GF-D8 (cell line): ENCODE measurements at places on chromosomes 6 and 20.

- DNase-seq = no peak
Measured at GRCh38 chr20:43711098-43711654, 15.6 kb downstream of the GTSF1L start.

DNA sequence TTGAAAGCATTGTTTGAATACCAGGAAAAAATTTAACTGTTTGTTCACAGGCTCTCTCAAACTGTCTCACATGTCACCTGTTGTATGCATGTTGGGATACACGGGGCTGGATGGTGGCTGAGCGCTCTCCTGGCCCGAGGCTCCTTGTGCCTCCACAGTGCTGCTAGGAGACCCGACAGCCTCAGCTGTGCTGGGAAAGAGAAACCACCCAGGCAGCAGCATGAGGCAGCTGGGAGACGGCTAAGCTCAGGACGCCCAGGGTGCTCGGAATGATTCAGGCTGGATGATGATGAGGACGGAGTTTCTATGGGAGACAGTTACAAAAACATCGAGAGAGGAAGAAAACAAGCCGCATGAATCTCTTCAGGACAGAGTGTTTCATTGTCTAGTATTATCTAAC is 278.0 kb upstream of the CDH4 start:
- no peak for DNase-seq

- no peak for DNase-seq
Measured at GRCh38 chr6:149233056-149233715, 84.3 kb upstream of the TAB2 start.

- no peak for DNase-seq
Measured at GRCh38 chr6:135161411-135162395, 19.4 kb upstream of the MYB start.

DNA sequence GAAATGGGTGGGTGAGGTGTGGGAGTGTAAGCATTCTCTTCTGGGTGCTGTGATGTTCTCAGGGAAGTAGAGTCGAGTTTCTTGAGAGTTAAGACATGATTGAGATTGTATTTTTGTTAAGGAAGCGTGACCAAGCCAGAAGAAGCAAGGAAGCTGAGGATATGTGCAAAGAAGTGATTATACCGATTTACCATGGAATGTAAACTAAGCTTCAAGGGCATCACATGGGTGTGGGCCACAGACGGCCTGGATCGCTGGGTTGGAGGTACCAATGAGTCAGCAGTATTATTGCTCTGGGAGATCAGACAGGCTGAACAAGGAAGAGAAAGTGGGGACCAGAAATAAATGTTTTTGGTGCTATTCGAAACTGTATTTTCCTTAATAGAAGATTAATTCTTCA is 184.1 kb upstream of the GMDS start:
- DNase-seq = no peak

GRCh38 chr6:71310261-71310660 is 21.6 kb downstream of the OGFRL1 start:
- DNase-seq = no peak

- no peak for DNase-seq
Measured at GRCh38 chr6:36721369-36722140, 23.9 kb downstream of the RAB44 start.

GRCh38 chr20:34736106-34736735 is 32.1 kb downstream of the TP53INP2 start:
- DNase-seq = no peak

- no peak for DNase-seq
Measured at GRCh38 chr6:132065556-132065955, 114.4 kb upstream of the CCN2 start.

- DNase-seq = no peak
Measured at GRCh38 chr6:123940551-123940950, 136.9 kb downstream of the NKAIN2 start.

DNA sequence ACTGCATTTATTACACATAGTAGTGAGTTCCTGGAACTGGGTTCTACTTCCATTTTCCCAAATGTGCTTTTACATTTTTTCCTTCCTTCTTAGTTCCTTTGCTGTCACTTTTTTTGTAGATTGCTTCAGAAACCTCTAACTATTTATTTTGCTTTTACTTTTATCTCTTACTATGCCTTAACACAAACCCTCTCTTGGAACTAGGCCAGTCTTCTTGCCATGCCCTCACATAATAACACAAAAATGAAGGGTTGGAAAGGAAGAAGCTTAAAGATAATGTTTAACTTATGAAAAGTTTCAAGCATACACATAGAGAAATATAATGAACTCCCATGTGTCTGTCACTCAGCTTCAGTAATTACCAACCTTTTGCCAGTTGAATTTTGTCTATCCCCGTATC is 27.1 kb downstream of the TOP1 start:
- DNase-seq = no peak

GRCh38 chr20:1326031-1326930 is 2.7 kb downstream of the SDCBP2 start:
- no peak for DNase-seq

GRCh38 chr6:136786658-136787057 is 5.6 kb downstream of the MAP3K5 start:
- DNase-seq = no peak

GRCh38 chr6:168885196-168885595 is 368.4 kb downstream of the THBS2 start:
- DNase-seq = no peak

DNA sequence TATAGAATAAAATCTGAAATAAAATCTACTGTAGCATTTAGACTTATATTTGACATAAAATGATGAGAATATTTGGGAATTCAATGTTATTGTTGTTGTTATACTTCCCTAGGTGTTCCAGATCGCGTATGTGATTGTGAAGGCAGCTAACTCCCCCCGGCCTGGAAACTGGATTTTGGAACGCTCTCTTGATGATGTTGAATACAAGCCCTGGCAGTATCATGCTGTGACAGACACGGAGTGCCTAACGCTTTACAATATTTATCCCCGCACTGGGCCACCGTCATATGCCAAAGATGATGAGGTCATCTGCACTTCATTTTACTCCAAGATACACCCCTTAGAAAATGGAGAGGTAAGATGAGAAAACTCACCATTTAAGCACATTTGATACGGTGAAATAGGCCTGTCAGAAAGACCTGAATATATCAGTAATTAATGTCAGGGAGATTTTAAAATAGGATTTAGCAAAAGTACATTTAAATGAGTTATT is 215.2 kb downstream of the LAMA2 start:
- no peak for DNase-seq

DNA sequence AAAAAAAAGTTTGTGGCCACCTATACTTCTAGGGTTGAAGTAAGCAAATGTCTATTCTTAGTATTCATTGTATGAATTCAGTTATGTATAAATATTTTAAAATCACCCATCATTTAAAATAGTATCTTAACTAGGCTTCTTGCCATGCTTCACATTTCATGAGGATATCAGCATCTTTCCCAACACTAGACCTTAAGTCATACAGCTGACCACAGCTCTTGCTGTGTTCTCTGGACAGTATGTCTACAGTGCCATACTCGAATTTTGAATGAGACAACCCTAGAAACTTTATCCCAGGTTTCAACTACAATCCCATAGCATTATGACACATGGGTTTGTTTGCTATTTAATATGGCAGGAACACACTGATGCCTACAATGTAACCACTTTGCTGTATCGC is 5.2 kb downstream of the TXNDC5 start:
- no peak for DNase-seq

DNA sequence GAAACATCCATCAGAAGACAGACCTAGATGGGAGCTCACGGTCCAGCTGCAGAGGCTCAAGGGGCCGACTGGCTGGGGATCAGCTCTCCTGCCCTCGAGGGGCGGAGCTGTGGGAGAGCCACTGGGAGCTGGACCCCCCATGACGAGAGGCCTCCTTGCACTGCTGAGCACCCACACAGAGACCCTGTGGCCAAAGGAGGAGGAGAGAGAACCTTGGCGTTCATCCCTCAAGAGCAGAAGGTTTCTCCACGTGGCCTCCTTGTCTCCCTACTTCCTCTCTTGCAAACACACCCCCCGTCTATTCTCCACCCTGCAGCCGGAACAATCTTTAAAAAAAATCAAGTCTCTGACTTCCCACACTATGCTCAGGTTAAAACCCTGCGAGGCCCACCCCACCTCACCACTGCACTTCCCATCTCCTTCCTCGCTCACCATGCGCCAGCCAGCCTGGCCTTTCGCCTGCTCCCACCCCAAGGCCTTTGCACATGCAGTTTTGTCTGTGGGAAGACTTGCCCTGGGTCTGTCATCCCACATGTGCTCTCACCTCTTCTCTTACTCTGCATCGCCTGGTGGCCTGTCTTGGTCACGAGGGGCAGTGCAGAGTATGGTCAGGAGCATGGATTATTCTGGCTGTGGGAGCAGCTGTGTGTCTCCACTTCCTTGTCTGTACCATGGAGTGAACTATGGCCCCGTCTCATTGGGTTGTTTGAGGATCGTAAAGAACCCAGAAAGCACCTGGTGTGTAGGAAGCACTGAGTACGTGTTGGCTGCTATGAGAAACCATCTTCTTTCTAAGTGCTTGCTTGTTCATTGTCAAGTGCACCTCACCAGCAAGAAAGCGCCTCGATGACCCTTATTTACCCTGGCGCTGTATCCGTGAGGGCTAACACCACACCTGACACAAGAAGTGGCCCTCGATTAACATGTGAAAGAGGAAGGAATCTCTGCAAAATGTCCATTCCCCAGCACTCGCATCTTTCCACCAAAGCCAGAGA is 32.9 kb downstream of the PMEPA1 start:
- no peak for DNase-seq

DNA sequence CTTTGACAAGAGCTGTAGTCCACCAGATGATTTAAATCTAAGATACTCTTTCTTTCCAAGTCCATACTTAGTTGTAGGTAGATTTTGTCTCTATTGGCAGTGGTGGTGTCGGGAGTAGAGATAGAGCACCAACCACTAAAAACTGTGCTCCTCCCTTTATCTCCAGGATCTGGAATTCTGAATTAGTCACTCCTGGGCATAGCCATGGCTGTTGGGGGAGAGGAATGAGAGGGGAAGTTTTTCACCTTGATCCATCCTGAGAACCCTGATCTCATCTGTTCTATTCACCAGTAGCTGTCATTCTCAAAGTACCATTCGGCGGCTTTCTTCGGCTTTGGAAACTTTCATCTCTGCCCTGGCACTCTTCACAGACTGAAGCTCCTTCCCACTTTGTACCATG is 35.6 kb upstream of the NKX2-4 start:
- no peak for DNase-seq

DNA sequence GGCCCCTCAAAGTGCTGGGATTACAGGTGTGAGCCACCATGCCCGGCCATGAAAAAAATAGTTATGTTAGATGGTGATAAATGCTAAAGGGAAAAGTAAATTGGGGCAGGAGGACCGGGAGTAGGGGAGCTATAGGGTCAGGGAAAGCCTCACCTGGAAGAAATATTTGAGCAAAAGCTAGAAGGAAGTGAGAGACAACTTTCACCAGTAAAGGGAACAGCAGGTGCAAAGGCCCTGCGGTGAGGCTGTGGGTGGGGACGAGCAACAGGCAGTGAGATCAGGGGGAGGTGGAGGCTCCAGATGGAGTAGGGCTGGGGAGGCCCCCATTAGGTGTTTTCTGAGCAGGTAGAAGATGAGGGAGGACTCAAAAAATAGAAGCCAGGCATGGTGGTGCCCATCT is 16.0 kb downstream of the BCAS4 start:
- DNase-seq = no peak

DNA sequence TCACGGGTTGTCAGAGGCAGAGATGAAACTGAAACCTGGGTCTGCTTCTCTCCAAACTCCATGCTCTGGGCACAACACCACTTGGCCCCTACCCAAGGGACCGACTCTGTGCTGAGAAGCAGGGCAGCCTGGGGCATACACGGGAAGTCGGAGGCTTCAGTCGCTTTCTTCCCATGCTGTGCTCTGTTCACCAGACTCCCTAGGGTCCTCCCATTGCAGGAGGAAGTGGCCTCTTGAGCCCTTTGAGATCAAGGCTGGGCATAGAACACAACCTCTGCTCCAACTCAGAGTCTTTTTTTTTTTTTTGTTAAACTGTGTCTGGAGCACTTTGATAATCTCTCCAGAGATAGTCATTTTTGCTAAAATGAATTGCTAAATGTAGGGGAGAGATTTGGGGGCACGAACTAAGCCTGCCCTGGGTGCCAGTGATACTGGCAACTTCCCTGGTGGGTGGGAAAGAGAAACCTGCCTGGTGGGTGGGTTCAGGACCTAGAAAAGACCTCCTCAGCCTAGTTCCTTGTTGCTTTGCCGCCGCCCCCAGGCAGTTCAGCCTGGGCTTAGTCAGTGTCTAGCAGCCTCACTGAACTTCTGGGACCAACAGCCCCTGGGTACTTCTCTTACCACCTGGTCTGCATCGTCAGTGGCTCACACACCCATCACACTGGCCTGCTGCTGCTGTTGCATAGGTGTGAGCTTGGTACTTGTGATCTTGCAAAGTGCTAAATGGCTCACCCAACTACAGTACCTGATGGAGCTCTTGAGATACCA is 62.0 kb downstream of the PPP1R14C start:
- no peak for DNase-seq

GRCh38 chr6:81933089-81933488 is 180.6 kb upstream of the TENT5A start:
- no peak for DNase-seq

DNA sequence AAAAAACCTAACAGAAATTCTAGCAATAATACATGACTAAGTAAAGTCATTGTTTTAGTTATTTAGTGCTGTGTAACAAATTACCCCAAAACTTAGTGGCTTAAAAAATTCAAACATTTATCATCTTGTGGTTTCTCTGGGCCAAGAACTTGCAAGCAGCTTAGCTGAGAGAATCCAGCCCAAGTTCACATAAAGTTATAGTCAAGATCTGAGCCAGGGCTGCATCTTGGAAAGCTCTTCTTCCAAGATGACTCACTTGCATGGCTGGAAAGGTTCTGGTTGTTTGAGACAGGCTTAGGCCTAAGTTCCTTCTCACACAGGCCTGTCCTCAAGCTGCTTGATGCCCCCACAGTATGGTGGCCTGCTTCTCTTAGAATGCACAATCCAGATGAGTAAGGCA is 217.8 kb upstream of the TSHZ2 start:
- DNase-seq = no peak

- no peak for DNase-seq
Measured at GRCh38 chr6:124356811-124357210, 553.1 kb downstream of the NKAIN2 start.

GRCh38 chr6:111938710-111939109 is 65.5 kb upstream of the FYN start:
- no peak for DNase-seq

- DNase-seq = no peak
Measured at GRCh38 chr6:43927532-43928210, 157.7 kb downstream of the VEGFA start.

GRCh38 chr20:15061955-15062354 is 724.5 kb upstream of the FLRT3 start:
- no peak for DNase-seq
